ENCODE measurements at places on chromosomes 6 and 20.

DNA sequence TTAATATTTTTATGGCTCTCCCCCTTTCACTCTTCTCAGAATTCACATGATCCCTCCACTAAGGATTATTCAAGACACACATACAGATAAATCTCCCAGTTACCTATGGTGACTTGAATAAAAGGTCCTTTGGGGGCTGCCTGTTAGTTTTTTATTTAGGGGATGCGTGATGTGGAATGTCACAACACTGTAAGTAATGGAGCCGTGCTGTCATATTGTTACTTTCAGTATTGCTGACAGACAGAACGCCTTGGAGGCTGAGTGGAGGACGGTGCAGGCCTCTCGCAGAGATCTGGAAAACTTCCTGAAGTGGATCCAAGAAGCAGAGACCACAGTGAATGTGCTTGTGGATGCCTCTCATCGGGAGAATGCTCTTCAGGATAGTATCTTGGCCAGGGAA is 291.7 kb downstream of the UTRN start:
- DNase-seq, result no peak

DNA sequence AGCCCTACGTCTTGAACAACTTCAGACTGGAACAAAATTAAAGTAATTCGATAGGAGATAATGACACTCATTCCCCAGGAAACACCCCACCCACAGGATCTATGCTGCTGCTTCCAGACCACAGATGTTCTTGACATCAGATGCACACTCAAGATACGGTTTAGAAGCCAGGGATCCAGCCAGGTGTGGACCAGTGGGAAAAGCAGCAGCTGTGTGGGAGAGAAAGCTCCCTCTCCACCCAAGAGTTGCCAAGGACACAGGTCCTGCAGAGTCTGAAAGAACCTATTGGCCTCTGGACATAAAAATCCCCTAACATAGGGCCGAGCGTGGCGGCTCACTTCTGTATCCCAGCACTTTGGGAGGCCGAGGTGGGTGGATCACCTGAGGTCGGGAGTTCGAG is 91.7 kb upstream of the NFATC2 start:
- no peak for DNase-seq

- DNase-seq, result no peak
Observed at GRCh38 chr6:40960742-40961430, 78.1 kb downstream of the UNC5CL start.

DNA sequence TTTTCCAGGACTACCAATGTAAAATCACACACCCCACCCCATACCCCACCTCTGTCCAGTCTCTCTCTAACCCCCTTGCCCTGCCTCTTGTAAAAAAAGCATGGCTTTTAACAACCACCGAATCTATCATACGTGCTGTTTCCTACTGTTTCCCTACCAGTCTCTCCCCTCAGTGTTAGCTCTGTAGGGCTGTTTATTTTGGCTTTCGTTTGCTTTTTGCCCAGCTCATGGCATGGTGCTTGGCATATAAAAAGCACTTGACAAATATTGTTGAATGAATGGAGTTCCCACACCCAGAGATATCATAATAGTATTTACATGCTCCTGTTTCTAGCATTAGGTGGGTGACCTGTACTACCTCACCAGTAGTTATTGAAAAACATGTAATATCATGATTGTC is 148.2 kb downstream of the OPRM1 start:
- DNase-seq, result no peak

GRCh38 chr20:46051556-46052308 is 22.7 kb downstream of the SLC12A5 start:
- no peak for DNase-seq

GRCh38 chr6:137921823-137922222 is 54.8 kb downstream of the TNFAIP3 start:
- DNase-seq, result no peak

DNA sequence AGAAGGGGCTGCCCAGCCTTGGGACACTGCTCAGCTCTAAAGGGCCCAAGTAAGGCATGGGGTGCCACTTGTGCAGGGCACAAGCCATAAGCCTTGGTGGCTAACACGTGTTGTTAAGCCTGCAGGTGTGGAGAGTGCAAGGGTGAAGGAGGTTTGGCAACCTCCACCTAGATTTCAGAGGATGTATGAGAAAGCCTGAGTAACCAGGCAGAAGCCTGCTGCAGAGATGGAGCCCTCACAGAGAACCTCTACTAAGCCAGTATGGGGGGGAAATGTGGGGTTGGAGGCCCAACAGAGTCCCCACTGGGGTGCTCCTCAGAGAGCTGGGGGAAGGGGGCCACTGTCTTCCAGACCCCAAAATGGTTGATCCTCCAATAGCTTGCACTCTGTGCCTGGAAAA is 32.6 kb downstream of the SERINC1 start:
- no peak for DNase-seq

- DNase-seq, result no peak
Observed at GRCh38 chr6:122066200-122066599, 333.3 kb upstream of the HSF2 start.

GRCh38 chr20:49259799-49260198 is 18.1 kb downstream of the ZNFX1 start:
- no peak for DNase-seq

DNA sequence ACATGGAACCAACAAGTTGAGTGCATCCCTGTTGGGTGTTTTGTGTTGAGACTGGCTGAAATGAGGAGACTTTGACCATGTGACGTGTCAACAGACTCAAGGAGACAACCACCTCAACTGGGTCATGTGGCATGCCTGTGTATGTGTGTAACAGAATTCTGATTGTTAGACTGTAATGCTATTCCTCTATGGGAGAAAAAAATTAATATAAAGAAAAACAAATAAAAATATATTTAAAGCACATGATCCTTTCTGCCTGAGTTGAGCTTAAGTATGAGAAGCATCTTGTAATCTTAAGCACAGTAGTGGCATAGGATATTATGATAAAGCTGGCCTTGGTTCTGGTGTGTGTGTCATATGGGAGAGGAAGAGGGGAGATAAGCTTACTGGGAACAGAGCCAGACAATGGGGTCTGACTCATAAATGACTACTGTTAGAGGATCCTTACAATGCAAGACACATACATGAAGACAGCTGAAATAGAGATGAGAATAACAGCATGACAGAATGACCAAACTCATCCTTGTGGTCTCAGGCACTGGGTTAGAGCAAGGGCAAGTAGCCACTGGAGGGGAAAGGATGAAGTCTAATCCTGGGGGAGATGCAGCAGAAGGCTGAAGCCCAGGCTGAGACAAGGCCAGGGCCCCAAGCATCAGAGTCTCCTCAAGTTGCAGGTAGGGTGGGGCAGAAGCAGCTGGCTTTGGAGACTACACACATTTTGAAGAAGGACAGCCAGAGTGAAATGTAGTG is 9.2 kb downstream of the TP53INP2 start:
- peak; percentile 96 for DNase-seq

DNA sequence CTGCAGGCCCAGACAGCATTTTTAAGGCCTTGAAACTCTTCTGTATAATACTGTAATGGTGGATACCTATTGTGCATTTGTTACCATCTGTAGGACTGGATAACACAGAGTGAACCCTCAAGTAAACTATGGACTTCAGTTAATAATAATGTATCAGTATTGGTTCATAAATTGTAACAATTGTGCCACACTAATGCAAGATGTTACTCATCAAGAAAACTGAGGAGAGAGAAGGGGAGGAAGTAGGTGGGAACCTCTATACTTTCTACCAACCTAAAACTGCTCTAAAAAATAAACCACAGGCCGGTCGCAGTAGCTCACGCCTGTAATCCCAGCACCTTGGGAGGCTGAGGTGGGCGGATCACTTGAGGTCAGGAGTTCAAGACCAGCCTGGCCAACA is 10.8 kb downstream of the MAPK13 start:
- no peak for DNase-seq

DNA sequence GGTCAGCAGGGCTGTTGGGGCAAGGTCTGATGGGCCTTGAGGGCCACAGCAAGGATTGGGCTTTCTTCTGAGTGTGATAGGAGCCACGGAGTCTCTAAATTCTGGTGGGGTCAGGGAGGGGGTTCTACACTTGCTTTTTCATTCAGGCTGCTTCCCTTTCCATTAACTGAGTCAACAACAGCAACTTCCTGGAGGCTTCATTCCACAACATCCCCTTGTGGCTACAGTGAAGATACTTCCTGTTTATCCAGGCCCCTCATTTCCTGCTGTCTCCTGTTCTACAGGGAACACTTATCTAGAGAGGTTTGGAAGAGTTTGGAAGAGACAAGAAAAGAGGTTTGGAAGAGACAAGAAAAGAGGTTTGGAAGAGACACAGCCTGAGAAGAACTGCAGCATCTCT is 144.8 kb upstream of the ENPP5 start:
- DNase-seq, result no peak

- DNase-seq, result no peak
Observed at GRCh38 chr6:134706153-134706552, 243.7 kb downstream of the ALDH8A1 start.

DNA sequence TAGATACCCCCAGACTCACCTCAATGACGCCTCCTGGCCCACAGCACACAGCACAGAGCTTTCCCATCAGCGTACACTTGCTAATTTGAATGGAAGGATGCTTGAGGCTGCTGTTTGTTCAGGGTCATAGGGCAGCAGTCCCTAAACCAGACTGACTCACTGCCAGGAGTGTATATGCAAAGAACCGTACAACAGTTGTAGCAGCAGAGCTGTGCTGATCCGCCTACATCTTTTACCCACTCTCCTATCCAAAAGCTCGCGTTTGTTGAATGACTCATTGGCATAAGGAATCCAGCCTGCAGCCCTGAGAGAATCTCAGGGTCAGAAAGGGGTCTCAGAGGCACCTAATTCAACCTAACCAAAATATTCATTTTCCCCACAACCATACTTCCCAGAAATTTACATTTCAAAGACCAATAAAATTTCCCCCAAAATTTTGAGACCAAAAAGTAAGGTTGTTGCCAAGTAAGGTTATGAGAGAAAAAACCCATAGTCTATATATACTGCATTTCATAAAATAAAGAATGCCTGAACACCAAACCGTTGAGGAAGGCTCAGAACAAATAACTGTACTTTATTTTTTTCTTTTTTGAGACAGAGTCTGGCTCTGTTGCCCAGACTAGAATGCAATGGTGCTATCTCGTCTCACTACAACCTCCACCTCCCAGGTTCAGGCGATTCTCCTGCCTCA is 35.3 kb upstream of the CCND3 start:
- DNase-seq, result no peak

- no peak for DNase-seq
Observed at GRCh38 chr20:57476641-57477461, 48.1 kb downstream of the CTCFL start.

- no peak for DNase-seq
Observed at GRCh38 chr6:43790031-43790430, 20.0 kb downstream of the VEGFA start.

- no peak for DNase-seq
Observed at GRCh38 chr6:42402184-42402583, 49.5 kb downstream of the TRERF1 start.

- no peak for DNase-seq
Observed at GRCh38 chr6:41153992-41154625, at the start of gene TREML1. TREML1 (minus strand) TSS chr6:41154347; CDS start chr6:41154288, 59 bp downstream.

DNA sequence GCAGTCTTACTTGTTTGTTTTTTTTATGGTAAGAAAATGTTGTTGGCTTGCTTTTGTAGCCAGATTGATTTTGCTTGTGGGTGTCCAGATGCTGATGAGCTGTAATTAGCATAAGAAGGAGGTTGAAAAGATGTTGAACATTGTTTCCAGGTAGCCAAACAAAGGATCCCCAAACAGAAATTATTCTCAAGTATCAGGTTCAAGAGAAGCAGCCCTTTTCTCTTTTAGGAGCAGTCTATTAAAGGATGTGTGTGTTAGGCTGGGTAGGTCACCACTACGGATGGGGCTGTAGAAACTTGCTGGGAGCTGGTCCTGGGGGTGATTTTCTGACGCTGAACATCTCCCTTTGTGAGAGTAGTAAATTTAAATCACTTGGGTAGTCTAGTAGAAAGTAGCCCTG is 86.9 kb upstream of the VSTM2L start:
- DNase-seq, result no peak

GRCh38 chr6:116036885-116037284 is 23.8 kb downstream of the FRK start:
- no peak for DNase-seq

DNA sequence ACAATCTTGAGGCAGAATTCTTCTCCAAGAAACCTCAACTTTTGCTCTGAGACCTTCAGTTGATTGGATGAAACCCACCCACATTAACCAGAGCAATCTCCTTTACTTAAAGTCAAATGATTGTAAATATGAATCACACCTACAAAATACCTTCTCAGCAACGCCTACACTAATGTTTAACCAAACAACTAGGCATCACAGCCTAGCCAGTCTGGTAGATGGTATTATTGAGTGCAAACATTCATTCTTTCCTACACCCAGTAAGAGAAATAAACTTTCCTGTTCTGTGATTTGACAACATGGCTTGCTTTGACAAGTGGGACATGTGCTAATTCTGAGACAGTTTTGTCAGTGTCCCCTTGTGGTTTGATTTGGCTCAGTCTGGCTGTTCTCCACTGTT is 252.2 kb downstream of the HACE1 start:
- DNase-seq, result no peak

- no peak for DNase-seq
Observed at GRCh38 chr6:148154668-148155067, 188.0 kb upstream of the SASH1 start.

DNA sequence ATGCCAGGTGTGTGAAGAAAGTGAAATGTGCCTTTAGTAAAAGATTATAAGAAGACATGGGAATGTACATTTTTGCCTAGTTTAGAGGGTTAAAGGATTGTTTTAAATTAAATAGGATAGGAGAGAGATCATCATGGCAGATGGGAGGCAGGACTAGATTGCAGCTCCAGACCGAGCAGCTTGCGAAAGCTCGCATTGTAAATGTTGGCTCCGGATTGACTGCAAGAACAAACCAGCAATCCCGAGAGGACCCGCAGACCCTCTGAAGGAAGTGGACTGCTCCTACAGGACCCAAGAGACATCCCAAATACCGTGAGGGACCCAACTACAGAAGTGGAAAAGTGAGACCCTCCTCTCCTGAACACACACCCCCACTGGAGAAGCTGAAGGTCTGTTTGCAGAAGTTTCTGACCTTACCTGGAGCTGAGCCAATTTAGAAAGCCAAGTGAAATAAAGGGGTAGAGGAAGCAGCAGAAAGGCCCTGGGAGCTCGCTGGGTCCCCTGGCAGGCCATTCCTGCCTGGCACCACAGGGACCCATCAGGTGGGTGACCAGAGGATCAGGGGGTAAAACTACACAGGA is 30.0 kb upstream of the TPD52L1 start:
- DNase-seq, result no peak

- DNase-seq, result no peak
Observed at GRCh38 chr6:21220271-21220987, 373.1 kb upstream of the SOX4 start.

GRCh38 chr6:140732991-140733390 is 1358.5 kb upstream of the CITED2 start:
- DNase-seq, result no peak

DNA sequence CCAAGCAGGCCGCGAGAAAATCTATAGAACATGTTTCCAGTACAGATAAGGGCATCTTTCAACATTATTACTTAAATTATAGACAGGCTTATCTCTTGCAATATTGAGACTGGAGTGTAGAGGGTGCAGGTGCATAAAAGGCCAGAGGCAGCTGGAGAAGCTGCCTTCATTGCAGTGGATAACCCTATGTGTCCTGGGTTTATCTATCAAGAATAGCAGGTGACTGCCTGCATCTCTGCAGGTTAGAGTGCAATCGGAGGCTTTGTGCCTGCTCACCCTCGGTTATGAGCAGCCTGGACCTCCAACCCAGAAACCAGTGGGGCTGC is 28.7 kb upstream of the ECI2 start:
- DNase-seq, result no peak

GRCh38 chr20:16803965-16804792 is 56.0 kb downstream of the OTOR start:
- DNase-seq, result peak; percentile 16
